Temporal lobe (tissue), 4 donors: ENCODE measurements at places on chromosomes 3 and 15. TPM values are rescaled to one million over a fixed set of nuclear protein-coding genes. Genes with fewer than 3 reads are reported as not detected.

The TMC3 gene
- 0.25 TPM for total RNA-seq

The MASP1 gene
- total RNA-seq, result 42.0 TPM

The FOXL2 gene
- not detected for total RNA-seq

The P3H2 gene
- 3.7 TPM for total RNA-seq

The PLCB2 gene
- 3.0 TPM for total RNA-seq

The ACVR2B gene
- 32.9 TPM for total RNA-seq

The FBN1 gene
- 20.9 TPM for total RNA-seq

The CSPG4 gene
- 6.6 TPM for total RNA-seq

The KNG1 gene
- not detected for total RNA-seq

The LRRC34 gene
- 7.1 TPM for total RNA-seq

The ILDR1 gene
- total RNA-seq, result not detected

The GOLGA8J gene
- total RNA-seq, result not detected

The SLC28A1 gene
- not detected for total RNA-seq

The PLSCR2 gene
- not detected for total RNA-seq

The RASGRF1 gene
- total RNA-seq, result 3.7 TPM

The EAF2 gene
- total RNA-seq, result 2.2 TPM

The CHRD gene
- 8.6 TPM for total RNA-seq

The TRH gene
- 4.4 TPM for total RNA-seq

The GOLGA8G gene
- total RNA-seq, result not detected

The DIS3L gene
- 25.6 TPM for total RNA-seq

The MYO5A gene
- total RNA-seq, result 126 TPM

The IQCH gene
- 2.7 TPM for total RNA-seq

The SPESP1 gene
- total RNA-seq, result 0.25 TPM

The TMIE gene
- total RNA-seq, result 2.0 TPM

The TMEM41A gene
- 9.3 TPM for total RNA-seq

The GOLGA6L9 gene
- 7.9 TPM for total RNA-seq

The ALDH1A2 gene
- 4.9 TPM for total RNA-seq

The TM4SF1 gene
- 13.5 TPM for total RNA-seq

The IL17RB gene
- 2.2 TPM for total RNA-seq

The LEKR1 gene
- 0.98 TPM for total RNA-seq

The FANCD2OS gene
- not detected for total RNA-seq

The SFMBT1 gene
- total RNA-seq, result 16.7 TPM

The TRPC1 gene
- total RNA-seq, result 102 TPM

The DOCK3 gene
- 49.9 TPM for total RNA-seq

The ACOX2 gene
- total RNA-seq, result 0.98 TPM

The BFSP2 gene
- 0.25 TPM for total RNA-seq

The CKMT1B gene
- 6.9 TPM for total RNA-seq

The CD80 gene
- 0.49 TPM for total RNA-seq

The PDZRN3 gene
- 28.0 TPM for total RNA-seq

The GOLGA6L22 gene
- not detected for total RNA-seq

The ANKUB1 gene
- 0.25 TPM for total RNA-seq

The SNURF gene
- 18.2 TPM for total RNA-seq

The GP5 gene
- under 0.01 TPM for total RNA-seq

The KBTBD13 gene
- total RNA-seq, result not detected

The HERC2 gene
- total RNA-seq, result 83.3 TPM
